ENCODE measurements at places on chromosomes 6 and 20. TPM values are rescaled to one million over a fixed set of nuclear protein-coding genes. Genes with fewer than 3 reads are reported as not detected.

DNA sequence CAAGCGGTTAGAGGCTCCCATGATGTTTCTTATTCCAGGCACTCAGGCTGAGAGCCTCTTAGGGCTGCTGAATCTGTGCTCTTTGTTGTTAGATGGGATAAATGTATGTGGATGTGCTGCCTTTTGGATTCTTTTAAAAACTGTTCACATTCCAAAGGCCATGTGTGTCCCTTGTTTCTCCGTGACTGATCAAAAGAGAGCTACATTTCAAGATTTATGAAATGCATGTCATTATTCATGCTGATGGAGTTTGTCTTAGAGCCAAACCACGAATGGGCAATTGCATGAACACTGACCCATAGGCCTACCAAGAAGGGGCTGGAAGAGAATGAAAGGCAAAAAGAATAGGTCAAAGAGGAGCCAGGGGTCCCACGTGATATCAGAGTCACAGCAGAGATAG, 104.9 kb upstream of the TSHZ2 start:
- DNase-seq, result no peak

- no peak for DNase-seq
Measured at GRCh38 chr6:29671026-29671425, 9.9 kb downstream of the ZFP57 start.

DNA sequence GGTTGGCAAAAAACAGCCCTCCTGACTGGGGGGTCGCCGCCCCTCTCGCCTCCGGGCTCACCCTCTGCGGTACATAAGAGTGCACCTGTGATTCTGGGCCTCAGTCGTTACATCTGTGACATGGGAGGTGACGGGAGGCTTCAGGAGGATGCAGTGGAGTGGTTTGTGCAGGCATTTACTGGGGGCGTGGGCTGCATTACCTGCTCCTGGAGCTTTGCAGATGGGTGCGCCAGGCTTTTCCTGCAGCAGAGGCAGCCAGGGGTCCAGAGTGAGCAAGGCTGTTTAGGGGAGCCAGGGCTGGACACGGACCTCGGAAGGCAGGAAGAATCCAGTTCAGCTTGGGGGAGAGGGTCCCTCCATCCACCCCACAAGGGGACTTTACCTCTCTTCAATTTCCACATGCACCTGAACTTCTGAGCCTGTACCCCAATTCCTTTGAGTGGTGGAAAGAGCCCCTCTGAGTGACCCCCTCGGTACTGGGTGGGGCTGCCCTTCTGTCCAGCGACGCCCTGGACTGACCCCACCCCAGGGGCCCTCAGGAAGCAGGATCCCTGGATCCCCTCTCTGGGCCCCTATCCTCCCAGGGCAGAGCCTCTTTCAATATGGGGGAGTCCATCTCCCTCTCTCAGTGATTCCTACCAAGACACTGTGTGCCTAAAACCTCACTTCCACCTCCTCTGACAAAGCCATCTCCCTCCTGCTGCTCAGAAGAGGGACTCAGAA, 134.0 kb downstream of the TAF4 start:
- DNase-seq, result no peak

DNA sequence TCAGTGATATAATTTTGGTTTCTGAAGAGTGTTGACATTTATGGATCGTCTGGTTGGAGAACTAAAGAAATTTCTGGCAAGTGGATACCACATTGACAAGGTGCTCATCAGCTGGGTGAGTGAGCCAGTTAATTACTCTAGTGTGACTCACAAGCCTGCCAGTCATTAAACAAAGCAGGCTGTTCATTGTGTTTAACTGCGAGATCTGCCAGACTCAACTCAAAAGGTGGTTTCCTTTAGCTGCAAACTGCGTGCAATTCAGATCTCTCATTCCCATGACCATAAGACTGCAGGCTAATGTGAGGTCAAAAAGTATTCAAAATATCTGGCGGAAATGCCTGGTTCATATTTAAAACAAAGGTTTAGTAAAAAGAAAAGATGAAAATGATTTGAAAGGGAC, 32.5 kb upstream of the IYD start:
- no peak for DNase-seq

DNA sequence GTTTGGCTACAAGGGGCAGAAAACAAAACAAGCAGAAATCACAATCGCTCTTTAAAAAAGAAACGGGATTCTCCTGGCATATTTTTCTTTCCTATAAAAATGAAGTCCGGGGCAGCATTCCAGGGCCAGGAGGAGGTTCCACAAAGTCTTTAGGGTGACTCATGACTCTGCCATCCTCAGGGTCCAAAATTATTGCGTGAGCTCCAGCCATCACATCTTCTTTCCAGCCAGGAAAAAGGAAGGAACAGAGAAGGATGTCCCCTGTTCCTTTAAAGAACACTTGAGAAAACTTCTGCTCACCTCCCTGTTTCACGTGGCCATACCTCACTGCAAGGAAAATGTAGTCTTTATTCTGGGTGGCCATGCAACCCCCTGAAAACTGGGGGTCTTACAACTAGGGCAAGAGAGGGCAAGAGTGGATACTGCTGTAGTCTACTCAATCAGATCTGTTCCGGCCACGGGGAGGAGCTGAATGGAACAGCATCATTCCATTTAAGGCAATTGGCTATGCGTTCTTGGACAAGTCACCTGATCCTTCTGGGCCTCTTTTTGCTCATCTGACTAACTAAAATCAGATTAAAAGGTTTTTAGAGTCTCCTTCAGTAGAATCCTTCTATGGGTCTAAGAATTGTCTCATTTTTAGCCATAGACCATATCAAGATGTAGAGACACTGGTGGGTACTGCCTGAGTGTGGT, 49.4 kb downstream of the CTCFL start:
- no peak for DNase-seq

DNA sequence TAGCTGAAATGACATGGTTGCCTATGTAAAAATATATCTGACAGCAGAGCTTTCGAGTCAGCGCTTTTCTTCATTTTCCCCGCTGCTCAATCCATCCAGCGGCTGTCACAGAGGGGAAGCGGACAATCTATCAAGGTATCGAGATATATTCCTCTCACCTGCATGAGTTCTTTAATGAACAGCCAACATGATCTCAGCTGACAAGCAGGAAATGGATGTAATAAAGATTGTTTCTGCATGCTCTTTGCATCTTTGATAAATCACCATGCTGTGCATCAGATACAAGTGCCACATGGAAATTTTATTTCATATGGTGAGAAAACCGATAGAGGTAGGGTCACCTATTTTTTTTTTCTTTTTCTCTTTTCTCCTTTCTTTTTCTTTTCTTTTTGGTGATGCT, 602.3 kb upstream of the MMS22L start:
- DNase-seq, result no peak

Gene RUNX2
- total RNA-seq, result 61.1 TPM

DNA sequence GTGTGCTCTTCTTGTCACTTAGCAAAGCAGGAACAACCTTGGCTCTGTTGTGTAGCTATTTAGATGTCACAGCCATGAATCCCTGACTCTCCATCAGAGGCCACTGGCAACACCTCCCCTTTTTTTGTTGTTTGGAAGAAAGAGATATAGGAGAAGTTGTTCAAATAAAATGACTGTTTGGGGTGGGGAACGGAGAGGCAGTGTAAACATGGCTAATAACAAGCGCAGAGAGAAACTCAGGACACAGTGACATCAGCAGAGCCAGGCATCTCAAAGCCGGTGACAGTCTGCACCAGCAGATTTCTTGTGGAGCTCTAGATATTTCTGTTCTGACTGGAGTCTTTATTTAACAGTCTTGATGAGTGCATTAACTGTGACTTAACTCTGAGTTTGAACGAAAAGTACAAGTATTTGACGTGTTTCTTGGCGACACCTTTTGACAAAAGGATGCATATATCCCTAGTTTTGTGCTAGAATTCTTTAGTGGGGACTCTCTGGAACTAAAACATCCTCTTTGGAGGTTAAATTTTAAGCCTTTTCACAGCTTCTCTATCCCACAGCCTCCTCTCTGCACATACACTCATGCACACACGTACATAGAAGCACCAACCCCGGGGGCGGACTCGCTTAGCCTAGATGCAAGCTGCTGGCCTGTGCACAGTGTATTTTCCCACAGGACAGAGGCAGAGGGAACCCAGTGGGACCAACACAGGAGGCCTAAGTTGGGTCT, 53.8 kb downstream of the ADAT2 start:
- DNase-seq, result no peak

Gene SOX18
- total RNA-seq, result 0.72 TPM

Gene PHACTR3
- total RNA-seq, result not detected

Gene LY86
- 0.39 TPM for total RNA-seq

DNA sequence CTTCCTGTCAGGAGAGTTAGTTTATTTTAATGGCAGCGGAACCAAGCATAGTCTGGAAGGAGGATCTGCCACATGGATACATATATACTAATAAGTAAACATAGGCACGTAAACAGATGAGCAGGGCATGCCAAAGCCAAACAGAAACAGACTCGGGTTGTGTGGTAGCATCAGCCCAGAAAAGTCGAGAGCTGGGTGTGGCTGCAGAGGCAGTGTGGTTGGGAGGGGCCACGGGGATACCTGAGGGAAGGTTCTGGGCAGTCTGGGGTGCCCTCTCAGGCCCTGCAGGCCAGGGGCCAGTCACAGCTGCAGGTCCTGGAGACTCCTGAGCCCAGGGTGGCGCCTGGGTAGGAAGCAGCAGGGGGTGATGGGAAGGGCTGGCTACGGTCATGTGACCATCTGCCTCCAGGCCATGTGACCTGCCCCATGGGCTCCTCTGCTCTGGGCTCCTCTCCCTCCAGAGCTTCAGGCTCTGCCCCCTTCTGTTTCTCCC, 42.8 kb upstream of the MRPS10 start:
- no peak for DNase-seq

DNA sequence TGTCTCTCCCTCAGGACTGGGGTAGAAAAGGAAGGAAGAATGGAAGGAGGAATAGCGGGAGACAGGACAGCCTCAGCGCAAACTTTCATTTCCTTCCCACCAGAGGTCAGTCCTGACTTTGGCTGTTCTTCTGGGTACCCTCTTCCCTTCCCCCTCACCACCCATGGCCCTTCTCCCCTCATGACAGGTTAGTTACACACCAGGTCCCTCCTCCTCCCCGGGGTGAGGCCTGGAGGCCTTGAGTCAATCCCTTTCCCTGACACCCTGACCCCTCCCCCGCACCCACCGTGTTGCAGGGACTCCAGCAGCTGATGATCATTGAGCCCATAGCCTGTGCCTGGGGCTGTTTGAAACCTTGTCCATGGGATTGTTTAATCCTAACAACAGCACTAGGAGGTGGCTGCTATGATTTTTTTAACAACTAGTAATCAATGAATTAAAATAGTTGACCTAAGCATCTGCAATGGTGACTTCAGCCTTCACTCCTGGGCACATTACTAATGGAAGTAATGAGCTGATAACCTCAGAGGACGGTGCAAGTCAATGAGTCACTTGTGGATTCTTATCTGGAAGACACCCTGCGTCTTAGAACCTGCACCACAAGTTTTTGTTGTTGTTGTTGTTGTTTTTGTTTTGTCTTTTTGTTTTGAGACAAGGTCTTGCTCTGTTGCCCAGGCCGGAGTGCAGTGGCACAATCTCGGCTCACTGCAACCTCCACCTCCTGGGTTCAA, 46.6 kb upstream of the CCDC167 start:
- no peak for DNase-seq

- DNase-seq, result no peak
Measured at GRCh38 chr6:49531774-49532569, 18.5 kb upstream of the C6orf141 start.

GRCh38 chr6:135576055-135576454, 78.5 kb upstream of the AHI1 start:
- DNase-seq, result no peak

Gene FKBP5
- 106 TPM for total RNA-seq

Gene MAPK13
- 68.2 TPM for total RNA-seq

- no peak for DNase-seq
Measured at GRCh38 chr6:5771759-5772390, 234.8 kb downstream of the NRN1 start.

Gene PM20D2
- total RNA-seq, result 11.6 TPM

DNA sequence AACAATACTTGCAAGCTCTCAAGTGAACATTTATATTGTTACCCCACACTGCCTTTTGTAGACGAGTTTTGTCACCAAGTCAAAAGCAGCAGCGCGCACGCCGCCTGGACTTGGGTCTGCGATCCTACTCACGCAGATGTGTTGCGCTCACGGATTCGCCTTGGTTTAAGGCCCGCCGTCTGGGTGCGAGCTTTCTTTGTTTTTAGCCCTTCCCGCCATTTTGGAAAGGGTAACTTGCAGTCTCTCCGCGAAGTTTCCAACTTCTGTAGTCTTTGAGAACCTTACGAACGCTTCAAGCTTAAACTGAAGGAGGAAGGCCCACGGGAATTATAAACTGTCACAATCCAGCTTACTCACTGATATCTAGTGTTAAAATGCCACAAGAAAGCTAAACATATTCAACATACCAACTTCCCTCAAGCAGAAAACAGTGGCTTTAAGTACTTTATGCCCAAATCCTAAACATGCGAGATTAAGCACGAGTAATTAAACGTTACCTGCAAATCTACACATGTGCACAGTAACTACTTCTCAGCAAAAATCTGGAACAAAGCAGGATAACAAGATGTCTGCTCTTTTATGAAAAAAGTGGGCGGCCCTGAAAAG, 80.4 kb upstream of the BTN3A2 start:
- peak; percentile 65 for DNase-seq

DNA sequence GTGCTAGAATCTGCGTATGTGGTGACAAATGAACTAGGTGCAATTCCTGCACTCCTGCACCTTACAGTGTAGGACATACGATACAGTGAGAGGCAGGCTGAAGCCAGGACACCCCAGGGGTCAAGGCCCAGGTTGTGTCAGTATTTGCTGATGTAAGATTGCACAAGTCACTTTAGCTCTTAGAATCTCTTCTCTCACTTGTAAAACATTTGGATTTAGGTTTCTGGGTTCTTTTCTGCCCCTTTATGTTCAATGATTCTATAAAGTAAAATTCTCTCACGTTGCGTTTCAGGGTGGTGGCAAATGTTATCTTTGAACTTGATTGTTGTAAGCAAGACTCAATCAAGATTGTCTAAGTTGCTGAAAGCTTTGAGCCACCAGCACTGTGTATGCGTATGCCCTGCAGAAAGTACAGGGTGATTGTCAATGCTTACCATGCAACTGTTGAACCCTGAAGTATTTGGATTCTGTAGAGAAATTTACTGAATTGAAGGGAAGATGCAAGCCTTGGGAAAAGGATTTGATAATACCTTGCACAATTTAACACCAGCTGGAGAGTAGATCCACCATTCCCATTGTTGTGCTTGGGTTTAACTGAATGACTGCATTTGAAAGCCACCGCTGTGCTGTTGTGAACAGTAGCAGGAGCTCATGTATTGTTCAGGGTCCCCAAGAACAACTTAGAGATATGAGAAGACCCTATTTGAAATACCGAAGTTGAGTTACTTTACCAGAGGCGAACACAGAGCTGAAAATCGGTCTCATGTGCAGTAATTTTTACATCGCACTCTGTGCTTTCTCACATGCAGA, 106.1 kb upstream of the CITED2 start:
- no peak for DNase-seq

- DNase-seq, result peak; percentile 28
Measured at GRCh38 chr6:110878751-110879522, 4.4 kb downstream of the AMD1 start.

GRCh38 chr6:37830225-37830624, 10.7 kb downstream of the ZFAND3 start:
- no peak for DNase-seq

Gene HTR1E
- not detected for total RNA-seq
